Stimulated activated CD8-positive, alpha-beta memory T cell treated with anti-CD3 and anti-CD28 coated beads, Interleukin-7, amount 100 ng/mL, for 4 hours (primary cell): ENCODE measurements at places on chromosomes 3 and 15.

GRCh38 chr15:43527016-43527801, 9.8 kb downstream of the MAP1A start:
- DNase-seq: no peak

DNA sequence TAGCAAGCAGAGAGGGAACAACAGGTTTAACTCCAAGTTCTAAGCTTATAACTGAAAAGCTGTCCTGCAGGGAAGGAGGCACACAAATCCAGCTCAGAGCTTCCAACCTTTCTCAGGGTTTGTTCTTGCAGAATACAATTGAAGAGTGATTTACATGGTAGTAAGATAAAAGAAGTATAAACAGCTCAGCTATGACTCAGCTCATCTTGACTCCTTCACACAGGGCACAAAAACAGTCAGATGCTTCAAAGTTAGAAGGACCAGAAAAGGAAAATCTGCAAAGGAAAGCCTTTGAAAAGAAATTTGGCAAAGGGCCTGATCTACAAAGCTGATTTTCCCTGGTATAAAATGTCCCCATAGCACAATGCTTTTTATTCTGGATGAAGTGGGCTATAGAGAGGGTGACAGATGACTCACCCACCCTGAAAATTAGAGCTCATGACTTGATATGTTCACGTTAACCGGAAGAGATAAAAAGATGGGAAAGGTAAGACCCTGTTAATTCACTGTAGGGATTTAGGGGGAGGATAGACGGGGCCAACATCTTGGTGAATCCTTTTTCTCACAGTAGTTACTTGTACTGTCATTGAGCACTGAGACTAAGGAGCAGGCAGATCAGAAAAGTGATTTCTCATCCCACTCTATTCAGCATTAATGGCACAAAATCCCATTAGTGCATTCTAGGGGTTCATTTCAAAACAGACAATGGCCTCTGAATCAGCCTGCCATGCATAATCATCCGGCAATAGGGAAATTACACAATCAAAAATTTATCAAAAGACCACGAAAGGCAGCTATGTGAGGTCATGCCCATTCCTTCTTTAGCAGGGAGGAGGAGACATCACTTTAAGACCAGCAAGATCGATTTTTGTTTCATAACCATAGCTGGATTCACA, 143.5 kb downstream of the GAP43 start:
- no peak for DNase-seq

DNA sequence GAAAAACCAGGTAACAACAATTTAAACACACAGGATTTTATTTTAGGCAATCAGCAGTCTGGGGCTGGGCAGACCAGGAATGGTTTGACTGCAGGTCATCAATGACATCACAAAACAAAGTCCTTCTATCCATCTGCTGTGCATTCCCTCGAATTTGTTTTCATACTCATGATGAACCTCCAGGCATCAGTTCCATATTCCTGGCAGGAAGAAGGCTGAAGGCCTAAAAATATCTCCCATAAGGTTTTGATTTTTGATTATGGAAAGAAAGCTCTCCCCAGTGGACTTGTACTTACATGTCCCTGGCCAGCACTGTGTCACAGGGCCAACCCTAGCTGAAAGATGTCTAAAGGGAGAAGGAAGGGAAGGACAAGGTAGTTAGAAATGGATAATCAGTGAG, 107.4 kb downstream of the PEAK1 start:
- no peak for DNase-seq

GRCh38 chr15:39499042-39499441, 81.8 kb upstream of the THBS1 start:
- no peak for DNase-seq

- no peak for DNase-seq
These were observed 8.8 kb downstream of the EMC4 start for GRCh38 chr15:34233614-34234013.

- no peak for DNase-seq
These were observed 61.1 kb downstream of the DUT start for GRCh38 chr15:48392356-48392755.

GRCh38 chr3:133797396-133798105, 8.1 kb upstream of the SRPRB start:
- DNase-seq: no peak

- DNase-seq: peak; percentile 37
These were observed 110.8 kb downstream of the TBC1D2B start for GRCh38 chr15:77966540-77967234.

- DNase-seq: no peak
These were observed 30.8 kb upstream of the ZBTB38 start for GRCh38 chr3:141337523-141337854.

GRCh38 chr3:44510000-44510368, 32.5 kb upstream of the ZNF445 start:
- no peak for DNase-seq

GRCh38 chr15:92385096-92385495, 8.6 kb upstream of the ST8SIA2 start:
- no peak for DNase-seq

DNA sequence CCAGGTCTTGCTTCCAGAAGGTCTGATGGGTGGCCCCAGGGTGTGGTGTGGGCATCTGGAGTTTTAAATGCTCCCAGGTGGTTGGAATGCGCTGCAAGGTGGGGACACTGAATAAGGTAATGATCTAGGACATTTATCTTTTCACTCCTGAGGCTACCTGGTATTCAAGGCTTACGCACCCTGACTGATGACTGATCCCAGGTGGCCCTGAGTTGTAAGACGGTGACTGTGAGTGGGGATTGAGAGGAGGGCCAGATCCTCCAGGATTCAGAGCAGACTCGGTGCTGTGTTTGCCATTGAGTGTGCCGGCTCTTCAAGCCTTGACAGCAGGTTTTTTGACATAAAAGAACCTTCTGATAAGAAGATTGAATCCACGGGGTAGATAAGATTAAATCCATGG, 40.3 kb downstream of the SLC6A20 start:
- no peak for DNase-seq
